CD4-positive, alpha-beta T cell treated with Interleukin-15 for 4 hours (primary cell): ENCODE measurements at places on chromosomes 1 and 21.

DNA sequence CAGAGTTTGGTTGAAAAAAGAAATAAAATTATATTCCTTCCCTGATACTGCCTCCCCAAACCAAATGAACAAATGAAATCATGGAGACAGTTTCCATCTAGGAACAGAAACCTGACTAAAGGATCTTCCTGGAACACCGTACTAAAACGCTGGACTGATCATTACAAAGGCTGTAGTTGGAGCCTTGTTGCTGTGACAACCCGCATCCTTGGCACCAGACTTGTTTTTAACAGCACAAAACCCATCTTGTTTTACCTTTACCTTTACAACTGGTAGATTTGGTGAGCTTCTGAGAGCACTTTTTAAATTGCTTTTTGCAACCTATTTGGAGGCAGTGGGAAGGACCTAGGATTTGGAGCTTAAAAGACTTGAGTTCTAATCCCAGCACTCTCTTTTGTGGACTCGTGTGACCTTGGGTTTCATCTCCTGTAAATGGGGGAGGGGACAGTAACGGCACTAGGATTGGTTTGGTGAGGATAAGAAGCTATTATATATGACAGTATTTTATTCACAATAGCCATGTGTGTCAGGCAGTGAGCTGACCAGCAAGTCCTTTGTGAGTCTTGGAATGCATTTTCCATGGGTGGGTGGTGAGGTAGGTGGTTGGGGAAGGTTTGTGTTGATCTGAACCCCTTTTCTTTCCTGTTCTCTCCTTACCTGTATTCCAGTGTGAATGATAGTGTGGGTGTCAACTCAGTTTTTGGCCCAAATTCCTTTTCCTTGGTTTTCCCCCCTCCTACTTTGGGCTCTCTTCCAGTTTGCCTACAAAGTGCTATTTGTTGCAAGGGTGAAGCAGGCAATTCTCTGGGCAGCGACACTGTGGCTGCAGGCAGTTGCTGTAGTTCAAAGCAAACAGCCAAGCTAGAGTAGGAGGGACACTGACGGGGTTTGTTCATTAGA, 12.6 kb downstream of the LRRC8D start:
- DNase-seq, result no peak

DNA sequence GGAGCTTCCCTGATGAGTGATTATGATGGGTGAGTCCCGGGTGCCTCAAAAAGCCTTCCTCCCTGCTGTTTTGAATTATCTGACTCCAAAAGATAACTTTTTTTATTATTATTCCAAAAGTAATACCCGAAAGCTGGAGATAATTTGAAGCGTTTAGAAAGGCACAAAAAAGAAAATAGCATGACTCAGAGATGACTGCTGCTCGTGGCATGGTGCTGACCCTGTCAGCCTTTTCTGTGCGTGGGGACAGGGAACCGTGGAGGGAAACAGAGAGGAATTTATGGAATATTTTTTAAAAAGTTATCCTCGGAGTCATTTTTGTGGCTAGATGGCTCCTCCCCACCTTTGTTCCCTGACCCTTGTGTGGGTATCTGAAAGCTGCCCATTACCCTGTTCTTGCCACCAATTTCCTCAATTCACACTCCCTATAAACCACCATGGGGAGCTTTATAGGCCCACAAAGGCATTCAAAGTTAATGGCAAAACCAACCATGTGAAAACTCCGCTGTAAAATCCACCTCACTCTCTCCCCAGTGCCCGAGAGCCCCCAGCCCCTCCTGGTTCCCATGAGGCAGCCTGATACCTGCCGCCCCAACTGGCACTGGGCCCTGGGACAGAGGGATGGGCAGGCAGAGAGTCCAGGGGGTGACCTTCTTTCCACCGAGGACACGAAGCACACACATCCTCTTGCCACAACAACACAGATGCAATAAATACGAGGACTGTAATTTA, 37.5 kb downstream of the IGSF21 start:
- DNase-seq, result no peak

GRCh38 chr1:75811211-75811981, 14.7 kb downstream of the MSH4 start:
- DNase-seq, result no peak

GRCh38 chr1:23174426-23175110, 5.9 kb upstream of the LUZP1 start:
- no peak for DNase-seq

DNA sequence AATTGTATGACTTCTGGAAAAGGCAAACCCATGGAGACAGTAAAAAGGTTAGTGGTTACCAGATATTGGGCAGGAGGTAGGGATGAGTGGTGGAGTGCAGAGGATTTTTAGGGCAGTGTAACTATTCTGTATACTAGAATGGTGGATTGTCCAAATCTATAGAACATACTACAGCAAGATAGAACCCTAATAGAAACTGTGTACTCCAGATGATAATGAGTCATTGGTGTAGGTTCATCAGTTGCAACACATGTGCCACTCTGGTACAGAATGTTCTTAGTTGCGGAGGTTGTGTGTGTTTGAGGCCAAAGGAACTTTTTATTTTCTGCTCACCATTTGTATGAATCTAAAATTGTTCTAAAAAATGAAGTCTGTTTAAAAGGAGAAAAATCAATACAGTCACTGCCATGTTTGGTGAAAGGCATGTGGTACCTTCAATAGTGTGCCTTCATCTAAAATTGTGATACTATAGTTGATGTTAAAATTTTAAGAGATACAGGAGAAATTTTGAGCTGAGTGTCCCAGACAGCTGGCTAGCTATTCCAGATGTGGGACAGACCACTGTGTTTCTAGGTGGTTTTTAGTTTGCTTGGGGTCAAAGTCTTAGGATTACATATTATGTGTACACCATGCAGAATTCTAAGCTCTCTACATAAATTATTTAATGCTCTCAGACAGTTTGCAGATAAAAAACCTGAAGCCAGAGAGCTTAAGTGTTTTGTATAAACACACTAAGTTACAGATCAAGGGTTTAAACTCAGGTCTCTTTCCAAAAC, 150.5 kb downstream of the RPS6KC1 start:
- DNase-seq, result no peak

DNA sequence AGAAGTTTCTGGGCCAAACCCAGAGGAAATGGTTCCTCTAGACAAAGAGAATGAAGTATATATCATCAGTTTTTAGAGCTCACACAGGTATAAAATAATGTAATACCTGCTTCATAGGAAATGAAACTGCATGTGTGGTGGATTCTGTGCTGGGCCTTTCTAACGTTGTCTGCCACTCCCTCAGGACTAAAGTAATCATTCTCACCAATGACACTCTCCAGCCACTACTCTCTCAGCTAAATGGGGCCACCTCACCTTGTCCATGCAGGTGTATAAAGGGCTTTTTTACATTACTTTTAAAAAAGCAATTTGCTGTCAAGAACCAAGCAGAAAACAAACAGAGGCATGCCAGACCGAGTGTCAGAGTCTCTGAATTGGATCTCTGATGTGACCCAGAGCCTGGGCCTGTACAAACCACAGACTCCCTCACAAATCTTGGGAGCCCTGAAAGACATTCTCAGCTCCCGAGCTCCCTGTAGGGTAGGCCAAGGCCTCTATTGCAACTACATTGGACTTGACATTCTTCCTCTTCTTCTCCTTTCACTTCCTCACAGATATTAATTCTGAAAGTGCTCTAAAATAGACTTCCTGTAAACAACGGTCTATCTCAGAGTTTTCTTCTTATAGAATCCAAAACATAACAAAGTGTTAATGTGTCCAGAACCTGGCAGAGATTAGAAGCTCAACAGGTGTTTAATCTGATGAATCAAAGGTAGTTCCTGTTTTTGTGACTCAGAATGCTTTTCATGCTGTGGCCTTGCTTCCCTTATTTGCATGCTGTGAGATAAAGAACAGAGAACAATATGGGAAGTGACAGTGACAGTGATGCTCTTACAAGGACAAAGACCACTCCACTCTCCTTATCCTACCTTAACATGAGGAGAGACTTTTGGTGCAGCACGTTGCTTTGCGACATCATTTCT, 8.6 kb downstream of the AIM2 start:
- peak; percentile 57 for DNase-seq

DNA sequence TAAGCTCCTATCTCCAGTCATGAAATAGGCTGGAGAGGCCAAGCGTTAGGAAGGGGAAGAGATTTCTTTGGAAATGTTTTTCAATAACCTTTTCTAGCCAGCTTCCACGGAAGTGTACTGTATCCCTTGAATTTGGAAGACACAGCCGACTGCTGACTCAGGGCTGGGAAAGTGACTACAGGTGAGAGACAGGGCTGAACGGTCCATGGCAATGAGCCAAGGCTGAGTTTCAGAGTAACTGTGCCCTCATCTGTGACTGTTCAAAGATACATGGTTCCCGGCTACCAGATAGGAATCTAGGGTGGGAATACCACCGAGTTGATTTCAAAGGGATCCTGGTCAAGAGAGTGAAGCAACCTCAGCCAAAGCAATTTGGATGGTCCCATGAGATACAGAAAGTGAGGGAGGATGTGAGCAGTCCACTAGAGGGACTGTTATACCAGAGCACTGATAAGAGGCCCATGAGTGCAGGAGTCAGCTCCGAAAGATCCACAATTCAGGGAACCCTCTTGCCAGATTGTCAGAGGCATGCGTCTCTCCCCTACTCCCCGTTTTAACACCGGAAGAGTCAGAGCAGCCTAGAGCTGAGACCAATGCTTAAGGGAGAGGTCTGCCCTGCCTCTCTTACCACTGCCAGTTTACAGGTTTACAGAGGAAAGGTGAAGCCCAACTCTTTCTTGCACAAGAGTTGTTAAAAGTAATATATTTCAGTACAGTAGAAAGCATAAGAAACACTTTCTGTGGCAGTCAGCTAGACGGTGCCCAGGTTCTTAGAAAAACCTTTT, 3.2 kb upstream of the KRTAP19-8 start:
- no peak for DNase-seq

- DNase-seq, result no peak
These were observed 2.4 kb upstream of the IFNLR1 start for GRCh38 chr1:24189528-24189927.

DNA sequence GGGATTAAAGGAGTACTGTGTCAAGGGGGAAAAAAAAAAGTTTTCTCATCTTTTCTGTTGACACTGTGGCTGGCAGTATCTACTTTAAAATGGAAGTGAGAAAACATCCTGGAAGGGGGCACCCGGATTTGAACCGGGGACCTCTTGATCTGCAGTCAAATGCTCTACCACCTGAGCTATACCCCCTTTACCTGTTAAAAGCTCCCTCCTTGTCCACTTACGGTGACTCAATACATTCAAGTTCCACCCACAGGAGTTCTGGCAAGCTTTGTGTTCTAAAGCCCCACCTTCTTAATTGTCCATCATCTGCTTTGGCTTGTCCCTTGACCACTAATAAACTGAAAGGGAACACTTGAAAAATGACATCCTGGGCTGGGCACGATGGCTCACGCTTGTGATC, 68.2 kb downstream of the FNBP1L start:
- no peak for DNase-seq

- DNase-seq, result peak; percentile 88
These were observed 8.0 kb upstream of the MAN1C1 start for GRCh38 chr1:25608488-25609178.

DNA sequence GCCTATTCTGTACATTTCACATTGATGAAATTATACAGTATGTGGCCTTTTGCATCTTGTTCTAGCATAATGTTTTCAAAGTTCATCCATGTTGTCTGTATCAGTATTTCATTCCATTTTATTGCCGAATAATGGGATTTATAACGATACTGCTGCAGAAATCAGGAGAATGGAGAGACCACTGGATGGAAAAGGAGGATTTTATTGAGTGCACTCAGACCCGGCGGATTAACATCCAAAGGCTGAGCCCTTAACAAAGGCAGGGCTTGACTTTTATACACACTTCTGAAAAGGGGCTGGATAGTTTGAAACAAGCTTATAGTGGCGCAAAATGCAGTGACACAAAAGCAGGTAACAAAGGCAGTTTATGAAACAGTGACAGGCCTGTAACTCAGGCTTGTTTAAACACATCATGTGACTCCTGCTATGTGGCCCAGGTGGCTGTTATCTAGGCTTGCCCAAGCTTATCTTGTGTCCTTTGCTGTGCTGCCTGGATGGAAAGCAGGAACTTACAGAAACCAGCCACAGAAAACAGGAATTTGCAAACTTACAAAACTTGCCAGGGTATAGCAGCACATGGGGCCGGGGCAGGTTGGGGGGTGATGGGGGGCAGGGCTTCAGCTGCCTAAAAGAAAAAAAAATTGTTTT, 32.8 kb upstream of the KCNJ15 start:
- no peak for DNase-seq

DNA sequence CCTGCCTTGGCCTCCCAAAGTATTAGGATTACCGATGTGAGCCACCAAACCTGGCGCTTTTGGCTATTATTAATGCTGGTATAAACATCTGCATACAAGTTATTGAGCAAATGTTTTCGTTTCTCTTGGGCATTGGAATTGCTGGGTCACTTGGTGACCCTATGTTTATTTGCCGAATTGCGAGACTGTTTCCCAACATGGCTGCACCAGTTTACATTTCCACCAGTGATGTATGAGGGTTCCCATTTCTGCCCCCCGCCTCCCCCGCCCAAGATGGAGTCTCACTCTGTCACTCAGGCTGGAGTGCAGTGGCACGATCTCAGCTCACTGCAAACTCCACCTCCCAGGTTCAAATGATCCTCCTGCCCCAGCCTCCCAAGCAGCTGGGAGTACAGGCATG, 20.9 kb downstream of the SFPQ start:
- no peak for DNase-seq

GRCh38 chr1:180248731-180249681, 18.9 kb downstream of the LHX4 start:
- DNase-seq, result no peak

GRCh38 chr21:42624095-42624790, 29.2 kb upstream of the PDE9A start:
- DNase-seq, result no peak

DNA sequence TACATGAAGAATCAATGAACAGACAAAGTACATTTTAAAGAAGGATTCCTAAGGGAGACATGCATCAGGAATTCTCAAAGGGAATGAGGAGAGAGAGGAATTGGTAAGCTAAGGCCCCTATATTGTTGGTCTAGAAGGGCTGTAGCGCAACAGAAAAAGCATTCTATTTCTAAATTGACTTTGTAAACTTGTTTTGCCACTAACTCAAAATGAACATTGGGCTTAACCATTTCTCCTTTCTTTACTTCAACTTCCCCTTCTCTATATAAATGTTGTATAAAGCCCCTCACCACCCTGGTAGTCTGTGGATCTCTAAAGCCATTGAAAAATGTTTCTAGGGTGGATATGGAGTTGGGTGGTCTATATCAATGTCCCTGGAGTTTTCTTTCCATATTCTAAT, 20.4 kb upstream of the OR6N2 start:
- no peak for DNase-seq

DNA sequence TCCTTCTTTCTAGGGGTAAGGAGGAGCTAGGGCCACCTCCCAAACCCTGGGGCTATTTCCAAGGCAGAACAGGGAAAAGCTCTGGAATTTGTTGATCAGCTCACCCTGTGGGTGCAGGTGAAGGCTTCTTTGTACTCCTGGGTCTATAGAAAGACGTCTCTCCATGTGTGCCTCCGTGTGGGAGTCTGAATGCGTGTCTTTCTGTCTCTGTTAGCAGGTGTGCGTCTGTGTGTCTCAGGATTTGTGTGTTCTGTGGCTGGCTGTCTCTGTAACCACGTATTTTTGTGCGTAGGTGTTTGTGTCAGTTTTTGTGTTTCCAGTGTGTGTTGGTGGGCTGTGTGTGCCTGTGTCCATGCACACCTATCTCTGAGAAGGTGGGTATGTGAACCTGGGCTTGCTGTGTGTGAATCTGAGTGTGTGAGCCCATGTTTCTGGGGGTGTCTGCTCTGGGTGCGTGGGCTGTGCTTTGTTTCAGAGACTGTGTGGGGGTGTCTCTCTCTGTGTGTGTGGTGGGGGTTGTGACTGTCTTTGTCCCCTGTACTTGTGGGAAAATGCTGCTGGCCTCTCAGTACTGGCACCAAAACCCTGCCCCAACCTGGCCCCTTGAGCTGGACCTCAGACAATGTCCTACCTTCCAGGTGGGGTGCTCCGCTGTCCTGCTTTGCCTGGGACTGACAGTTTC, 12.7 kb upstream of the ETV3L start:
- no peak for DNase-seq
